M059J (cell line): ENCODE measurements at places on chromosomes 2 and 18. TPM values are rescaled to one million over a fixed set of nuclear protein-coding genes. Genes with fewer than 3 reads are reported as not detected.

The ADGRF3 gene
- total RNA-seq: 0.10 and 0.12 TPM in 2 replicates

DNA sequence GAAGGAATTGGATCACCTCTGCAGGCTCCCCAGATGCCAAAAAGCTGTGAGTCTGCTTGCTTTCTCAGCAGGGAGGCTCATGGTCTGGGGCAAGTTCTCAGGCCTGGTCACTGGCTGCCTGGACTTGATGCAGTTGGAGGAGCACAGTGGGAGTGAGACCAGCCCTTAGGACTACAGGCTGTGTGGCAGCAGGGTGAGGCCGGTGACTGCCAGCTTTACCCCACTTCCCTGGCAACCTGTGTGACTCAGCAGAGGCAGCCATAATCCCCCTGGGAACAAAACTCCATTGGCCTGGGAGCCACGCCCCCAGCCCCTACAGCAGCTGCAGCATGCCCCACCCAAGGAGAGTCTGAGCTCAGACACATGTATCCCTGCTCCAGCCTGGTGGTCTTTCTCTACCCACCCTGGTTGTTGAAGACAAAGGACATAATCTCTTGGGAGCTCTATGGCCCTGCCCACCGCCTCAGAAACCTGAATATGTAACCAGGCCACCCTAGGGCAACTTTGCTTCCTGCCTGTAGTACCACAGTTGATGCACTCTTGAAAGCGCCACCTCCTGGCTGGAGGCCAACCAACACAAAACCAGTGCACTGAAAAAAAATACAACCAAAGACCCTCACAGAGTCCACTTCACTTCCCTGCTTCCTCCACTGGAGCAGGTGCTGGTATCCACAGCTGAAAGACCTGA, 106.8 kb upstream of the SPATS2L start:
- peak; percentile 14 for DNase-seq

The FBXO36 gene
- 1.7 and 2.5 TPM in 2 replicates for total RNA-seq

DNA sequence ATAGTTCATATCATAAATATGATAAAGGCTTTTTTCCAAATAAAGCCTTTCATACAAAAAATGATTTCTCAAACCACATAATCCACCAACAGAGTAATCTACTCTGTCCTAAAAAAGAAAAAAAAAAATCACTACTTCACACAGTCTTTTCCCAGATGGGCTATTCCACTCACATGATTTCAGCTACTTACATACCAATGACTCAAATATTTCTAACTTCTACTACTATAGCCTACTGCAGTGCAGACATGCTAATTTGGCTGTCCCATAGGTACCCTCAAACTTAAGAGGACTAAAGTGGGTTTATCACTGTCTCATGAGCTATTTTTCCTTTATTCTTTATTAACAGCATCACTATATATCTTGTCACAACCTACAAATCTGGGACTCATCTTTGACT, 57.4 kb downstream of the SLC66A3 start:
- DNase-seq: no peak

DNA sequence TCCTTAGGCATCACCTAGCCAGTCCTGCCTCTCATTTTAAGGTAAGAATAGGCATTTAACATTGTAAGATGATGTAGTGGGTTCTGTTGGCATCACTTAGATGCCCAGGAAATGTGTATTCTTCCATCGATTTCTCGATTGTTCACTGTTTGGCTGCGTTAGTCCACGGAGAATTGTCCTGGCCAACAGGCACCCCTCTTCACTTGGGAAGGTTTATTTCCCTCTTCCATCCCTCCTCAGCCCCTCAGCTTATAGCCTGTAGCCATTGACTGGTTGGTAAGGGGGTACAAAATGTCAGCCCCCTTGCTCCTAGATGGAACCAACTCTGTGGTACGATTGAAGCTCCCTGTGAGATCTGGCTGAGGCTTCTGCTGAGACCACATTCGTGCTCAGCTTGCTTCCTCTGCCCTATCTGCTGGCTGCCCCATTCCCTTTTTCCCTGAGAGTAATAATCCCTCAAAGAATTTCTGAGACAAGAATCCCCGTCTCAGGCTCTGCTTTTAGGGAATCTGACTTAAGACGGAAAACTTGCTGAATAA, 43.4 kb downstream of the PLEKHA3 start:
- no peak for DNase-seq

GRCh38 chr18:6086731-6087130, 191.4 kb upstream of the TMEM200C start:
- no peak for DNase-seq
